ENCODE measurements at places on chromosomes 5 and 9. TPM values are rescaled to one million over a fixed set of nuclear protein-coding genes. Genes with fewer than 3 reads are reported as not detected.
A peak's percentile ranks its signal among the peaks of the same experiment; 100 is the strongest.

DNA sequence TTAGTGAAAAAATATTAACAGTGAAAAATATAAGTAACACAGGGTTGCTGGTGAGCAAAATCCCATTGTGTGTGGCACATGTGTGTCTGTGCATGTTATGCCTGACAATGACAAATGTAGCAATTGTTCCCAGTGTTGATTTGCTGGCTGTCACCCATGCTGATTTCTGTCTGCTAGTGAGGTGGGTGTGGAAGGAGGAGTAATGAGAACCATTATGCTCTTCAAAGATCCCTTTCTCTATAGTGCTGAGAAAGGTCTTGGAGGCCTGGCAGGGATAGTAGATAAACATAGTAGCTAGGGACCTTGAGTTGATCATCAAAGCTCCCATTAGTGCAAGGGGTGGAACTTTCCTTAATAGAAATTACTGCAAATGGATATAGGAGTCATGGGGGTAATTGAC lies 152.5 kb upstream of the CLINT1 start:
- DNase-seq, result no peak

DNA sequence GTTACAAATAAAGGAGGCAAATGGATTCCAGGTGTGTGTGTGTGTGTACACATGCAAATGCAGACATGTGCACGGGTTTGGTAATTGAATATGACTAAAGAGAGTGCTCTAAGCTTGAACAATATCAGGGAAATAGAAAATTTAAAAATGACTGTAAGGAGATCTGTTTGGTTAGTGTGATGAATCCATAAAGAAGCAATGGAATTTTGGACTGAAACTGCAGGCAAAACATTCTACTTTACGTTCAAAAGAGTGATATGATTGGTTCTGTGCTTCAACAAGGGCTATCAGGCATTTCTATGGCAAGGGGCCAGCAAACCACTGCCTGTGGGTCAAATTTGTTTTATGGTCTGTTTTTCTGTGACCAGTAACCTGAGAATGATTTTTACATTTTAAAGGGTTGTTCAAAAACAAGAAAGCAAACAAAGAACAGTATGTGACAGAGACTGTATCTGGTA lies 332.8 kb upstream of the KLF9 start:
- DNase-seq, result no peak

Gene OTP
- total RNA-seq, result not detected

- DNase-seq, result no peak
These were observed 12.1 kb upstream of the ORM1 start for GRCh38 chr9:114310471-114311450.

- no peak for DNase-seq
These were observed 14.3 kb downstream of the DAP start for GRCh38 chr5:10746711-10747110.

DNA sequence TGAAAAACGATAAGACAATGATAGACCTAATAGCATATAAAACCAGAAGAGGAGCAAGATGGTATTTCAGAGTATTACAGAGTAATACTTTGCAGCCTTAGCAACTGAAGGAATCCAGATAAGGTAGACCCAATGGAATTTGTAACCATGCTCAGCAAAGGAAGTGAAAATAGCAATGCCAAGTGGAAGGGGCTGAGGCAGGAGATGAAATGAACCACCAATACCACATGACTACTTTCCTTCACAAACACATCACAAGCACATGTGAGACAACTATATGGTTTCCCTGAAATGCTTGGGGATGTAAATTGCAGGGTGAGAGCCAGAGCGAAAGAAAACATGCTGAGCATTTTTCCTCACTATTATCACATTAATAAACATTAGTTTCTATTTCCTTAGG lies 79.8 kb upstream of the MELK start:
- DNase-seq, result no peak

DNA sequence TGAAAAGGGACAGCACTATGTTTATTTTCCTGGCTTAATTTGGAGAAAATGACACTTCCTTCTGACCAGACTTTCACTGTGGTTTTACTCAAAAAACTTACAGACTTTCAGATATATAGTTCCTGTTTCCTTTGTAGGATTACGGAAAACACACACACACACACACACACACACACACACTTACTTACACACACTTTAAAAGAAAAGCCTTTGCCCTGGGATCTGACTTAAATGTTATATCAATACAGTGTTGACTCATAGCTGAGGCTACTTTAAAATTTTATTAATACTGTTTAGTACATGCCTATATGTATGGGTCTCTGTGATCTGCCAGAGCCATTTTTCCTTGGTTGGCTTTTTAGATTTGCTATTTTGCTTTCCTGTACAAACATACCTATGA lies 758.3 kb downstream of the DNAH5 start:
- no peak for DNase-seq

GRCh38 chr9:6869081-6869948 lies 111.5 kb downstream of the KDM4C start:
- no peak for DNase-seq

DNA sequence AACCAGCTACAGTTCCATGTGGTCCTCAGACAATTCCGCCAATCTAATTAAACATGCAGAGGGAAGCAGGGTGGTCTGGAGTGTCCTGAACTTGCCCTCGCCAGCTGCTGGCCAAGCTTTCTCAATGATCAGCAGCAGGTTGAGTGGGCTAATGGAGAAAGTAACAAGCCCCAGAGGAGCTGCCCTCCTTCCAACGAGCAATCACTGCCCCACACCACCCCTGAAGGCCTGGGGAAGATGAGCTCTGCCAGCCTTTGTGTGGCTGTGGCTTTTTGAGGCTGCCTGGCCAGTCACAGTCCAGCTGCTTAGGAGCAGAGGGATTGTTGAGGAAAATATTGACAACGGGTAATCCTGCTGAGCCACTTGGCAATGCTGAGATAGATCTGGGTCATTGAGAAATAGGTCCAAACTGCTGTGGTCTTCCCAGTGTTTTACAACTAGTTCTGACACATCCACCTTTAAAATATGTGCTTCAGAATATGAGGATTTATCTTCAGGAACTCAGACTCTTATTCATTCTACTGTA lies 107.3 kb downstream of the CD180 start:
- DNase-seq, result no peak

DNA sequence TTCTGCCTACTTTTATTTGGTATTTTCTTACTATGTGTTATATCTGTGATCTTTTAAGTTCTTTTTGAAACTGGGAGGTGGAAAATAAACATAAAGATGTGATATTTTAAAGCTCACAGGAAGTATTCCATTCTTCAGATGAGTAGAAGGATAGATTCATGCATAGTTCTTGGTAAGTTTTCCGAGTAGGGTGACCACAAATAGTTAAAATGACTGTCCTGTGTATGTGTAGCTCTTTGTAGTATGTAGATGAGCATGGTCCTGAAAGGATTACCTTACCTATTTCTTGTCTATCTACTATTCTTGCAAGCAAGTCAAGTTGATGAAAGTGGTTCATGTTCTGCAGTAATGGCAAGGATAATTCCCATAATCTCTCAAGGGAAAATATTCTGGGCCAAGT lies 47.7 kb downstream of the SRFBP1 start:
- DNase-seq, result no peak

Gene BRINP1
- total RNA-seq, result 4.3 TPM

DNA sequence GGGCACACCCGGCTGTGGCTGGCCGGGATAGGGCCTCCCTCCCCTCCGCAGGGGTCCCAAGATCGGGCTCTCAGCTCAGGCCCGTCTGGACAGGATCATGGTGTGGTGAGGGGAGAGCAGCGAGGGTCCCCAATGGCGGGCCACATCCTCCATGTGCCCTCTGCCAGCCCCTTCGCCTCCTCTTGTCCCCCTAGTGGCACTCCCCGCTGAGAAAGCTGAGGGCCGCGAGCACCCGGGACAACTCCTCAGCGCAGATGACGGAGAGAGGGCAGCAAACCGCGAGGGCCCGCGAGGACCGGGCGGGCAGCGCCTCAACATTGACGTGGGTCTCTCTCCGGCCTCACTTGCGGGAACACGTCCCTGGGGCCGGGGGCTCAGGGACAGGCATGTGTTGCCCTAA lies 24.6 kb downstream of the NKD2 start:
- no peak for DNase-seq

Gene FAM13B
- 65.1 TPM for total RNA-seq

DNA sequence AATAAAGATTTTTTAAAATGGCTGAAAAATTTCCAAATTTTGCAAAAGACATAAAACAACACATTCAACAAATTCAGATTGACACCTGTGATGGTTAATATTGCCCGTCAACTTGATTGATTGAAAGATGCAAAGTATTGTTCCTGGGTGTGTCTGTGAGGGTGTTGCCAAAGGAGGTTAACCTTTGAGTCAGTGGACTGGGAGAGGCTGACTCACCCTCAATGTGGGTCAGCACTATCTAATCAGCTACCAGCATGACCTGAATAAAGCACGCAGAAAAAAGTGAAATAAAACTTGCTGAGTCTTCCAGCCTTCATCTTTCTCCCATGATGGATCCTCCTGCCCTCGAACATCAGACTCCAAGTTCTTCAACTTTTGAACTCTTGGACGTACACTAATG lies 868.0 kb upstream of the CTNND2 start:
- DNase-seq, result no peak

DNA sequence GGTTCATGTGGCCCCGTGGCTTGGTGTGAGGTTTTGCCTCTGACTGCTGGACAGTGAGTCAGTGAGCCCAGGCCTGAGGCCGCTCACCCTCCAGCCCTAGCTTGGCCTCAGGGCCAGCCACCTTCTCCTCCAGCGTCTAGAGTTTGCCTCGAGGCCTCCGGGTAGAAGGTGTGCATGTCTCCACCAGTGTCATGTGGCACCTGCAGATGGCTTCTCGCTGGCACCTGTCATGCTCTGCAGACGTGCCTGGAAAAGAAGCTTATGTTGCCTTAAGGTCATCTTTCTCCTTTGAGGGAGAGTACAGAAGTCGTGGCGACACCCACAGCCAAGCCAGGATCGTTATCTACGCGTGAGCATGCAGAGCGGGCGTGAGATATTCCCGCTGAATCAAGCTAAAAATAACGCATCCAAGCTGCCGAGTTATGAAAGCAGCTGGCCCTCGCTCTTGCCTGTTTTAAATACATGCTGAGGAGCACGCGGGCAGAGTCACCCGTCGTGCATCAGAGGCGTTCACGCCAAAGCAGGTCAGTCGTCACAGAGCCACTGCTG lies 79.7 kb upstream of the FCN2 start:
- peak; percentile 13 for DNase-seq

Gene ADGRV1
- total RNA-seq, result 1.4 TPM

DNA sequence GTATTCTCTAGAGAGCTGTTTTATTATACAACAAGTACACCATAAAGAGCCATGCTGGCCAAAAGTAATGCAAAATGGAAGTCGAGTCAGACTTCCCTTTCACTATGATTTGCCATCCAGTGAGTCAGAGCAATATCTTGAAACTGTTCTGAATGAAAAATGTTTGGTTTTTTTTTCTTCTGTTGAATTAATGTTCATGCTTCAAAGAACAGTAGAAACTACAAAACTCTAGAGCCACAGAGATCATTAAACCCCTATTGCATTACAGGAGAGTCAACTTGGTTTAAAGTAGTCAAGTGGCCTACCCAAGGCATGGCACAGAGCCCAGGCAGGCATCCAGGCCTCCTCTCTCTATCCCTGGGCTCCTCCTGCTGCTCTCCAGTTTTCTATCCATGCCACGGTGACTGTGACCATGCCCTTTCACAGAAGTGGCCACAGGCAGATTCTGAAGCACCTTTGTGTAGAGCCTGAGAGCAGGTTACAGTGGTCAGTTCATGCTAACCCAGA lies 358.9 kb downstream of the DEPDC1B start:
- no peak for DNase-seq

Gene RMRP
- total RNA-seq, result 5,543 TPM

- DNase-seq, result no peak
These were observed 151.0 kb upstream of the TBC1D2 start for GRCh38 chr9:98406469-98406868.

DNA sequence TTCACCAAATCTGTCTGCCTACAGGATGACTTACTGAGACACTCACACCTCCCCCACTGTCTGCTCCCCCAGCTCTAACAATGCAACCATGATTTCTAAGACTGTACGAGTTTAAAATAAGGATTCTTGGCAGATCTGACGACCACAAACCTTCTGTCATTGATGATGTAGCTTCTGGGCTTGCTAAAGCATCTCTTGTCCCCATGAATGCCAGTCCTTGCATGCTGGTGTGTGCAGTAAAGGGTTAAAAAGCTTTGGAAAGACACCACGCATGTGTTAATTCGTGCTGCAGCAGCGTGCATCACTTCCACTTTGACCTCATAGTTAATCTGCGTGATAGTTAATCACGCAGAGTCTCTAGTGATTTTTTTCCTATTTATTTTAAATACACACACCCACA lies 411 bp upstream of the GABRG2 start:
- DNase-seq, result no peak

Gene PCDHGA3
- 5.3 TPM for total RNA-seq

DNA sequence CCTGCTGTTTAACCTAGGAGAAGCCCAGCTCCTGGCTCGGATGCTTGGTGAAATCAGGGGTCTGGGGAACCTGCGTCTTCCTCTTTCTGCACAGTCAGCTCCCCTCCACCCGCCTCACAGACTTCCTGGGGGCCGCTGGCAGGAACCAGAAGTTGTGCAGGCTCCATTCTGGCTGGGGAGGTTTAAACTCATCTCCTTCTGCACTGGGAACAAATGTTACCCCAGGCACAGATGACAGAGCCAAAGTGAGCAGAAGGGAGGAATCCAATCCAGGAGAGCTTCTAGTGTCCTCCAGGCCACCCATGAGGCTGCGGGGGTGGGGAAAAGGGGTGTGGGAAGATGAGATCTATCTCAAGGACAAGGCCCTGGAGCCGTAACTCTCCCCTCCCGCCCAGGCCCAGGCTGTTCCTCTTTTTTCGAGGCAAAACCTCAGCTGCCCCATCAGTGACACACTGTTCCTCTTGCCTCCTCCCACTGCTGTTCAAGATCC lies 31.2 kb downstream of the KCNMB1 start:
- DNase-seq, result no peak

DNA sequence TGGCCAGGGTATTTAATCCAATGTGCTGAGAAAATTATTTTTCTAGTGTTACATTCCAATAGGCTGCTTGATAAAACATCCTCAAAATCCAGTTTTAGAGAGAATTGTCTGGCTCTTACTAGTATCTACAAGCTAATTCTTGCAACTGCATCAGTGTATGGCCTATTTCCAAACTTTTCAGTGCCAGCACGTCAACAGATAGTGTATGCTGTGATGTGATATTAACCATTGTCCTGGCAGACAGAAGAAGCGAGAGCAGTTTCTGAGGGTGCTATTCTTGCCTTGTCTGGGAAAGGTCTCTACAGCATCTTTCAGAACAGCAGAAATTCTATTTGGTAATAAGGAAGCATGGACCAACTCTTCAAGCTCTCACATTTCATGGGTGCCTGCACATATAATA lies 174.2 kb upstream of the CDH12 start:
- no peak for DNase-seq

Gene AMBP
- not detected for total RNA-seq

DNA sequence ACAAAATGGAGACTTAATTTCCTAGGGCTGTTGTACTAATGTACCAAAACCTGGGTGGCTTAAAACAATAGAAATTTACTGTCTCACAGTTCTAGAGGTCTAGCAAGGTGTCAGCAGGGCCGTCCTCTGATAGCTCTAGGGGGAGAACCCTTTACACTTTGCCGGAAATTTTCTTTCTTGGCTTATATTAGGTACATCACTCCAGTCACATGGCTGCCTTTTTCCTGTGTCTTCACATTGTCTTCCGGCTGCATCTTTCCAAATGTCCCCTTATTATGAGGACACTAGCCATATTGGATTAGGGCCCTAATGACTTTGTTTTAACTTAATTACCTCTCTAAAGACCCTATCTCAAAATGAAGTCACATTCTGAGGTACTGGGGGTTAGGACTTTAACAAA lies 5.8 kb downstream of the UHRF2 start:
- DNase-seq, result no peak

Measured in thoracic aorta (tissue), 2 donors.